Transverse colon (tissue), 4 donors: ENCODE measurements at places on chromosomes 12 and 14. TPM values are rescaled to one million over a fixed set of nuclear protein-coding genes. Genes with fewer than 3 reads are reported as not detected.

DNA sequence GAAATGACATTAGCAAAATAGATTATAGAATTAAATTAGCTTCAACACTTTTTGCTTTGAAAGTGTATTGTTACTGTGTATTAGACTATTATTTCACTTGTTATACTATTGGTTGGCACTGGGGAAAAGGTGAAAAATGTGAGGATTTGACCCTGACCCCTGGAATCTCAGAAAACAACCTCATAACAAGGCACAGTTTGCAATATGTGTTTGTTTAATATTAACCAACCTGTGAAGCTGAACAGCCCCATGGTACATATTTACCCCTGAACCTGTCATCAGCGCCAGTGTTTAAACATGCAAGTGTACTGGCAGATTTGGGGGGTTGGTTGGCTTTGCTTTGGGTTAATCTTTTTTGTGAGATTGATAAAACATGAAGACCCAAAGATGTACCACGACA is 11.7 kb downstream of the SLC38A4 start:
- H3K4me1 ChIP-seq = no peaks in the 10 kb centered on the region
- no peaks in the 10 kb centered on the region for H3K36me3 ChIP-seq
- H3K4me3 ChIP-seq = no peak overlapping the region
- no peaks in the 10 kb centered on the region for H3K27me3 ChIP-seq
- no peak for DNase-seq
- H3K27ac ChIP-seq = no peak overlapping the region

- H3K36me3 ChIP-seq = no peaks in the 10 kb centered on the region
- DNase-seq = peak; percentile 89
- H3K4me1 ChIP-seq = peaks cover 58% of the 10 kb centered on the region
- H3K4me3 ChIP-seq = peak overlapping the region; percentile 52
- H3K27ac ChIP-seq = peak overlapping the region; percentile 92
- no peaks in the 10 kb centered on the region for H3K27me3 ChIP-seq
These were observed 1.8 kb upstream of the NAB2 start for GRCh38 chr12:57087010-57087690.

GRCh38 chr14:64440494-64440893 is 24.8 kb upstream of the AKAP5 start:
- H3K4me3 ChIP-seq = no peak overlapping the region
- H3K27me3 ChIP-seq = no peaks in the 10 kb centered on the region
- no peak overlapping the region for H3K27ac ChIP-seq

GRCh38 chr12:84842406-84843013 is 70.1 kb downstream of the SLC6A15 start:
- no peak for DNase-seq
- no peak overlapping the region for H3K4me3 ChIP-seq
- H3K36me3 ChIP-seq = no peaks in the 10 kb centered on the region
- no peaks in the 10 kb centered on the region for H3K4me1 ChIP-seq
- no peak overlapping the region for H3K27ac ChIP-seq

DNA sequence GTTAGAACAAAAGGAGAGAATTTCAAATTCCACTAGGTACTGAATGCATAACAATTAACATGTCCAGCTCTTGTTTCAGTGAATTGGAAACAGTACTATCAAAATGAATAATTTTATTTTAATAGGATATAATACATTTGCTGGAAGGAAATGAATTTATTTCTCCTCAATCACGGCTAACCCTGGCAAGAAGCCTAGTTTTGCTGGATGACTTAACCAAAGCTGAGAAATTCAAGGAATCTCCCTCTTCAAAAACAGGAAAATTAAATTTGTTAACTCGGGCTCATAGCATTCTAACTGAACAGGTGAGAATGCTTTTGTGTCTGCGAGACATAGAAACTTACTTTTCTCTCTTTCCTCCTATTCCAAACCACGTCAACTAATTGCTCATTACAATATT is 163.5 kb upstream of the NEDD1 start:
- H3K4me1 ChIP-seq = no peaks in the 10 kb centered on the region
- no peak overlapping the region for H3K4me3 ChIP-seq
- H3K36me3 ChIP-seq = no peaks in the 10 kb centered on the region
- DNase-seq = no peak

GRCh38 chr14:65167072-65167645 is 64.8 kb upstream of the MAX start:
- no peak overlapping the region for H3K27ac ChIP-seq
- no peak for DNase-seq
- H3K4me1 ChIP-seq = peaks cover 8% of the 10 kb centered on the region
- H3K4me3 ChIP-seq = no peak overlapping the region
- peaks cover 19% of the 10 kb centered on the region for H3K27me3 ChIP-seq

DNA sequence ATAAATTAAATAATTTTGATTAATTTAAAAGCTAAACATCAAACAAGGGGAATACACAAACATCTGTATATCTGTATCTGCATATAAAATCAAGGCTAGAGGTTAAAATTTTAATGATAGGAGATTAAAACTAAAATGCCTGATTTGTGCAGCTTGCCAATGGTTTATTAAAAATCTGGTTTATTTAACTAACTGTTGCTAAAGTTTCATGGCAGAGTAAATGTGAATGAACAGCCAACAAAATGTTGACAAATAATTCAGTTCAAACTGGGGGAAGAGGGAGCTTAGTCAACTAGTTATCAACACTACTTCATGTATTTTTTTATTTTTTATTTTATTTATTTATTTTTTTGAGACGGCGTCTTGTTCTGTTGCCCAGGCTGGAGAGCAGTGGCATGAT is 43.0 kb downstream of the BTG1 start:
- H3K27me3 ChIP-seq = no peaks in the 10 kb centered on the region
- no peak for DNase-seq
- H3K36me3 ChIP-seq = no peaks in the 10 kb centered on the region
- no peak overlapping the region for H3K27ac ChIP-seq
- no peaks in the 10 kb centered on the region for H3K4me1 ChIP-seq

DNA sequence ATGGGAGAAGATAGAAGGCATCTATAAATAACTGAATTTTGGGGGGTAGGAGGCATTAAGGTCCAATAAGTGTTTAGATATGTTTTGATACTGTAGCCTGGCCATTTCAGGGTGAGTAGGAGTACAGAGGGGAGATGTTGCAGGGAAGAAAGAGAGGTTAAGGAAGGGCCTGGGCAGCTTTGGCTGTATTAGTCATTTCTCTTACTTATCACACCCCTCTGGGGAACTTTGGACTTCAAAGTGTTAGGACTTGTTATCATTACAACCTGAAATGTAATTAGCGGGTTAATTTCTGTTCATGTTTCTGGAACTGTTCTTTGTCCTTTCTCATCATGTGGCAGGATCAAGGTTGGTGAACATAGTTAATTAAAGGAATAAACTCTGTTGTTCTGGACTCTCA is 40.3 kb downstream of the SUSD6 start:
- peak overlapping the region; percentile 83 for H3K27ac ChIP-seq
- H3K4me3 ChIP-seq = no peak overlapping the region
- no peak for DNase-seq
- H3K36me3 ChIP-seq = no peaks in the 10 kb centered on the region

- no peak for DNase-seq
- no peaks in the 10 kb centered on the region for H3K36me3 ChIP-seq
- peaks cover 11% of the 10 kb centered on the region for H3K4me1 ChIP-seq
- no peak overlapping the region for H3K27ac ChIP-seq
- H3K4me3 ChIP-seq = no peak overlapping the region
These were observed 4.3 kb downstream of the SLC16A7 start for GRCh38 chr12:59600171-59600570.

DNA sequence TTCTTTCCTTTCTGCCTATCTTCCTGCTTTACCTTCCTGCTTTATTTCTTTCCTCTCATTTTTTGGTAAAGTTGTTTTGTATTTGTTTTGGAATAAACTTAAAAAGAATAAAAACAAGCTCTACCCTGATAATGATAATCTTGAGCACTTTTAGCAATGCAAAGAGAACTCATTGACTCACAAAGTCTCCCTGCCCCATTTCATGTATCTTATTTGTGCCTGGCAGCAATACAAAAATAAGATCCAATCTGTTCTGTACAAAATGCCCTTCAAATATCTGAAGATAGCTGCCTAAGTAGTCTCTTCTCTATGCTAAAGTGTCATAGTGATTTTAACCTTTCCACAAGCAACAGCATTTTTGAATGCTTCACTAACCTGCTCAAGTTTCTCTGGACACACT is 31.1 kb upstream of the ETNK1 start:
- no peaks in the 10 kb centered on the region for H3K27me3 ChIP-seq
- no peak overlapping the region for H3K4me3 ChIP-seq
- no peak overlapping the region for H3K27ac ChIP-seq
- H3K4me1 ChIP-seq = peaks cover 5% of the 10 kb centered on the region
- H3K36me3 ChIP-seq = no peaks in the 10 kb centered on the region
- DNase-seq = no peak

DNA sequence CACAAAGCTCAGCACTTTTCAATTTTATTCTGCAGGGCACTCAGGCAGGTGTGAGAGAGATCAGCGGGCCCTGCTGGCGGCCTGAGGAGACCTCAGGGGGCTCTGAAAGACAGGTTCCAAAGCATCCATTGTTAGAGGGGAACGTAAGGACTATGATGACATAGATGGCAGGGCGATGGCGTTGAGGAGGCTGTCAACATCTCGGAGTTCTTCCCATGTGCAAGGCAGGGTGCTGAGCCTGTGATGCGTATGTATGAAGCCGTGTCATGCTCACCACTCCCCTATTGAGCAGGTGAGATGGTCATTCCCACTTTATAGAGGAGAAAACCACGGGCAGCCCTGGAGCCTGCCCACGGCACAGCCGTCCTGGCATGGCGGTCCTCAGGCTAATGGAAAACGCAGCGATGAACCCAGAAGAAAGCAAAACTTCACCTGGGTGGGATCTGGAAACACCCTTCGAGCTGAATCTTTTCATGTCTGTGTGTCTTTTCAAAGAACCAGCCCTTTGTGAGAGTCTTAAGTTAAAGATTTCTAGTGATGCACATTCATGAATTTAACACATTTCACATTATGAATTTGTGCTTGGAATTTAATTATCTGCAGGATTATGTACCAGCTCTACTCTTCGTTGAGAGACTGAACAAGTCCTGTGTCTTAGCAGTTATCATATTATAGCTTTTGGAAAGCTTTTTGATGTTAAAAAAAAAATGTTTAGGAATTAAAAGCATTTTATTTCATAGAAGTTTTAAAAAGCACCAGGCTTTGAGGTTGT is 64.7 kb downstream of the RIMBP2 start:
- H3K27me3 ChIP-seq = no peaks in the 10 kb centered on the region
- no peak overlapping the region for H3K27ac ChIP-seq
- no peak overlapping the region for H3K4me3 ChIP-seq
- DNase-seq = no peak
- H3K4me1 ChIP-seq = no peaks in the 10 kb centered on the region

DNA sequence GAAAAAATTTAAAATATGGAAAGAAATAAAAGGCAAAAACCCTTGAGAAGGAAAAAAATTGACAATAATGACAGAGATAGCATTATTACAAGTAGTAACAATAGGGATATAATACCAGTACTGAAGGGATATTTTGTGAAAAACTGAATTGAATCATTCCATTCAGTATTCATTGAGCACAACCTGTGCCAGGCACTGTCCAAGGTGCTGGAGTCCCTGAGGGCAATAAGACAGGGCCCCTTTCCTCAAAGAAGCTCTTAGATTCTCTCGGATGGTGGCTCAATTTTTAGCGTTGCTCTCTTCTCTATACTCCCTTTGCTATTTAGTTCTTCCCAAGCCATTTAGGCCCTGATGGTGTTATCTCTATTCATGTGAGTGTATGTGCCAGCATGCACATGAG is 34.3 kb upstream of the GAS2L3 start:
- no peaks in the 10 kb centered on the region for H3K4me1 ChIP-seq
- H3K4me3 ChIP-seq = no peak overlapping the region
- H3K36me3 ChIP-seq = no peaks in the 10 kb centered on the region
- no peaks in the 10 kb centered on the region for H3K27me3 ChIP-seq

- no peak overlapping the region for H3K4me3 ChIP-seq
- H3K27ac ChIP-seq = no peak overlapping the region
These were observed 75.0 kb upstream of the SLC24A4 start for GRCh38 chr14:92247947-92248346.

DNA sequence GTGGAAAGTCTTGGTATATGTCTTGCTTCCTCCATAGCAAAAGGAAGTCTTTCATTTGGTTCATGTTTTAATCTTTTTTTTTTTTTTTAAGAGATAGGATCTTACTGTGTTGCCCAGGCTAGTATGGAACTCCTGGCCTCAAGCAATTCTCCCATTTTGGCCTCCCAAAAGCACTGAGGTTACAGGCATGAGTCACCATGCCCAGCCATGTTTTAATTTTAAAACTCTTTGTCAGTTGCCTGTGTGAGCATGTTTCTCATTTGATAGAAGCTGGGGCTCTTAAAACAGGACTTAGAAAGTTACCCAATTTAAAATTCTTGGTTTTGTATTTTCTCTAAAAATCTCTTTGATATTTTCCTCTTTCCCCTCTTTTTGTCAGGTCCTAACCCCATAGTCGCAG is 45.0 kb upstream of the REP15 start:
- H3K36me3 ChIP-seq = no peaks in the 10 kb centered on the region
- H3K4me1 ChIP-seq = no peaks in the 10 kb centered on the region
- H3K27me3 ChIP-seq = no peaks in the 10 kb centered on the region
- H3K27ac ChIP-seq = no peak overlapping the region
- H3K4me3 ChIP-seq = no peak overlapping the region

GRCh38 chr14:38108681-38109080 is 99.0 kb upstream of the SSTR1 start:
- H3K36me3 ChIP-seq = no peaks in the 10 kb centered on the region

DNA sequence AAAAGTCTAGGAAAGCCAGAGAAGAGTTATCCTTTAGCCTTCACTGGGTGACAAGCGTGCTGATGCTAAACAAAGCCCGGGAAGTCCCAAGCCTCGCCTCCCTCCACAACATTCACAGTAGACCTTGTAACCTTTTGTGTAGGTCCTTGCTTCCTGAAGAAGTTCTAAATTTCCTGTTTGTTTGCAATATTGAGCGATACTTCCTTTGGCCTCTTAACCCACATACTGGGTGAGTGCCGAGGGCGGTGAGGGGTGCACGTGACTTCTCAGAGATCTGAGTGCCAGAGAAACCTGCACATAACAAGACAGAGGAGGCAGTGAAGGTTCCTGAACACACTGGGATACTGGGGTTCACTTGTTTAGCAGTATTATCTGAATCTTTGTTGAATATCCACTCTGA is 134.3 kb downstream of the PLXNC1 start:
- H3K27ac ChIP-seq = no peak overlapping the region
- no peak overlapping the region for H3K4me3 ChIP-seq
- H3K4me1 ChIP-seq = peaks cover 3% of the 10 kb centered on the region
- DNase-seq = peak; percentile 34
- no peaks in the 10 kb centered on the region for H3K36me3 ChIP-seq

- H3K4me1 ChIP-seq = no peaks in the 10 kb centered on the region
- no peaks in the 10 kb centered on the region for H3K27me3 ChIP-seq
- no peak overlapping the region for H3K27ac ChIP-seq
- H3K36me3 ChIP-seq = no peaks in the 10 kb centered on the region
- no peak for DNase-seq
These were observed 84.8 kb downstream of the NRXN3 start for GRCh38 chr14:78254911-78255461.

Gene SLCO1C1
- 4.0 TPM for total RNA-seq

Gene KLRD1
- 8.6 TPM for total RNA-seq

Gene RAPGEF3
- total RNA-seq = 8.1 TPM

Gene BATF
- 2.7 TPM for total RNA-seq

Gene KRT79
- total RNA-seq = not detected

Gene BHLHE41
- 18.1 TPM for total RNA-seq

Gene EIF2S3B
- not detected for total RNA-seq

Gene SCNN1A
- 565 TPM for total RNA-seq

Gene AGAP2
- total RNA-seq = 125 TPM

Gene ARHGAP9
- total RNA-seq = 27.3 TPM
